Smooth muscle cell of the brain vasculature (primary cell): ENCODE measurements at places on chromosomes 2 and 18.

DNA sequence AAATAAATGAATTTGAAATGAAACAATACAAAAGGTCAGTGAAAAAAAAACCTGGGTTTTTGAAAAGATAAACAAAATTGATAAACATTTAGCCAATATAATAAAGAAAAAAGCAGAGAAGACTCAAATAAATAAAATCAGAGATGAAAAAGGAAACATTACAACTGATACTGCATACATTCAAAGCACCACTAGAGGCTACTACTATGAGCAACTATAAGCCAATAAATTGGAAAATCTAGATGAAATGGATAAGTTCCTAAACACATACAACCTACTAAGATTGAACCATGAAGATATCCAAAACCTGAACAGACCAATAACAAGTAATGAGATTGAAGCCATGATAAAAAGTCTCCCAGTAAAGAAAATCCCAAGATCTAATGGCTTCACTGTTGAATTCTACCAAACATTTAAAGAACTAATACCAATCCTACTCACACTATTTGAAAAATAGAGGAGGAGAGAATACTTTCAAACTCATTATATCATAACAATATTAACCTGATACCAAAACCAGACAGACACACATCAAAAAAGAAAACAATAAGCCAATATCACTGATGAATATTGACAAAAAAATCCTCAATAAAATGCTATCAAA, 80.8 kb upstream of the CERS6 start:
- no peak for DNase-seq

- DNase-seq, result no peak
Measured at GRCh38 chr18:55845221-55845620, 257.2 kb upstream of the TCF4 start.

- DNase-seq, result no peak
Measured at GRCh38 chr2:28268386-28268785, 124.3 kb upstream of the FOSL2 start.

DNA sequence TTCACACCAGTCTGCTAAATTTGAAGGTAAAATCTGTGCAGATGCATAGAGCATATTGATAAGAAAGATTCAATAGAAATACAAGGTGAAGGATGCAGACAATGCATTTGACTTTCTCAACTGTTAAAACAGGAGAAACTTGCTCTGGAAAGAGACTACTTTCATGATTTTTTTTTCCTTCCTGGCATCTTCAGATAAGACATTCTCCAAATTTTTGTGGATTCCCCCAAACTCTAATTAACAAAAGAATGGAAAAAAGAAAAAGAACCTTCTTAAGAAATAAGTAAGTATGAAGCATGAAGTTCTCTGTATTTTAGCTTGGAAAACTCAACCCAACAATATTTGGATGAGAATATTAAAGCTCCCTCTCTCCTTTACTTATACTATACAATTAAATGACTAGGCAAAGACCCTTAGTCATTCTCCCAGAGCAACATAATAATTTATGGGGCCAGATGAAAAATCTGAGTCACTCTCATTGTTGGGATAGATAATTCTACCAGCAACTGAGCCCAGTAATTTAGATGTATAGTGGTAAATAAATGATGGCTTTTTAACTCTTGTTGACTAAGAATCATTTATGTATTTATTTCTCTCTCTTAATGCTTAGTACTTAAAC, 298.7 kb upstream of the COL3A1 start:
- no peak for DNase-seq

DNA sequence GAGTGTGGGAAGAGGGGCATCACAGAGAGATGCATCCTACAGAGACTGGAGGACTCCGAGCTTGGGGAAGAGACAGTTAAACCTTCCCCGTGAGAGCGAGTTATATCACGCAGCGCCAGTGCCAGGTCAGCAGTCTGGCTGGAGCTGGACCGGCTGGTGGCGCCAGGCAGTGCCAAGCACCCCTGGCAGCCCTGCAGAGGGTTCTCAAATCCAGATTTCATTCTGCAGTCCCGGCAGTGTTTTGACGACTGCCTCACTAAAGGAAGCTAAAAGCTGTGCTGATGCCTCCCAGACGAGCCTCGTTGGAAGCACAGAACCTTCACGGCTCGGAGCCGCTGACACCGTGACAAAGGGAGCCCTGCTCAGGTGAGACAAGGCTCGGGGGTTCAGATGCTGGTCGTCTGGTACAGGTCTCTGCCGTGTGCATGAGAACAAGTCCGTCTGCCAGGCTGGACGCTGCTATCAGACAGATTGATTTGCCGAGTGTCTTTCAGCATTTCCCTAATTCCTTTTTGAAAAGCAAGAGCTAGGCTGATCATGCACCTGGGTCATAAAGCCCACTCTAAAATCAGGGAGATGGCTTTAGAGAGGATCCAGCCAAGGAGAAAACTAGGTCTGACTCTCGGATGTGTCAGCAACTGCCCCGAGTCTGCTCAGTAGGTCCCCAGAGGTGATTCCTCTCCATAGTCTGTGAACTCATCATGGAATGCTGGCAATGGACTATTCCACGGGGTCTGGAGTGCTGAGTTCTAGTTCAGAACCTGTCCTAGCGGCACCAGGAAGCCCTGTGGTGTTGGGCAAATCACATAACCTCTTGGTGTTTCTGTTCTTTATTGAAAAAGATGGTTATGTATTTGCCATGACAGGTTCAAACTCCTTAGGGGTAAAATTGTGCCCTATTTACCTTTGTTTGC, 240.6 kb downstream of the SOX11 start:
- DNase-seq, result no peak

GRCh38 chr18:55461848-55462247, 126.1 kb downstream of the TCF4 start:
- DNase-seq, result no peak

DNA sequence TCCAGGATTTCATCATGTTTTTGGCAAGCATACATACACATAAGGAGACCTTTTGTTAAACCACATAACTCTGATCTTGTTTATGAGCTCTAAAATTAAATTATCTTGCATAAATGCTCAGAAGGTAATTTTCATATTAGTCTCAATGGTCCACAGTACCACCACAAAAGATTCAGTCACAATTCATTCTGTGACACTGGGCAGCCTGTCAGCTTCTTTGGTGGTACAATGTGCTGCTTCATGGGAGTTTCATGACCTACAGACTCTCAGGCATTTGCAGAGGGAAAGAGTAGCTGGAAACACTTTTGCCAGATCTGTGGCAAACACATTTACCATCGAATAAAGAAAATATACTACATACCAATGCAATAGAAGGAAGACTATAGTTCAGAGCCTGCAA, 51.3 kb upstream of the ZNF397 start:
- no peak for DNase-seq

DNA sequence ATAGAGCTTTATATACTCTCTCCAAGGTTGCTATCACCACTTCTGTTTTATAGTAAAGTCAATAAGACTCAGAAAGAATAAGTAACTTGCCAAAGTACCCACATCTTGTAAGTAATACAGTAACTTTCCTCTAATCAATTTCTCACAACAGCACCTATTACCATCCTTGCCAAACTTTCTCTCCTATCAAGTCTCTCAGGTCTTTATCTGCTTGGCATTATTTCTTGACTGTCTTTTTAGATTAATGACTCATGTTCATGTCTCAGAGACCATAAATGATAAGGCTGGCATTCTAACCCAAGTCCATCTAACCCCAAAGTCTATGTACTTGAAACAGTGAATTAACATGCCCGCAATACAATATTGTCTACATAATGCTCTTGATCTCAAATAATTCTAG, 618.0 kb upstream of the ZEB2 start:
- no peak for DNase-seq

GRCh38 chr18:24964216-24964615, 387.8 kb downstream of the ZNF521 start:
- no peak for DNase-seq

- DNase-seq, result no peak
Measured at GRCh38 chr2:173049831-173050230, 25.8 kb upstream of the MAP3K20 start.

GRCh38 chr2:216059233-216059834, 22.3 kb downstream of the PECR start:
- no peak for DNase-seq

DNA sequence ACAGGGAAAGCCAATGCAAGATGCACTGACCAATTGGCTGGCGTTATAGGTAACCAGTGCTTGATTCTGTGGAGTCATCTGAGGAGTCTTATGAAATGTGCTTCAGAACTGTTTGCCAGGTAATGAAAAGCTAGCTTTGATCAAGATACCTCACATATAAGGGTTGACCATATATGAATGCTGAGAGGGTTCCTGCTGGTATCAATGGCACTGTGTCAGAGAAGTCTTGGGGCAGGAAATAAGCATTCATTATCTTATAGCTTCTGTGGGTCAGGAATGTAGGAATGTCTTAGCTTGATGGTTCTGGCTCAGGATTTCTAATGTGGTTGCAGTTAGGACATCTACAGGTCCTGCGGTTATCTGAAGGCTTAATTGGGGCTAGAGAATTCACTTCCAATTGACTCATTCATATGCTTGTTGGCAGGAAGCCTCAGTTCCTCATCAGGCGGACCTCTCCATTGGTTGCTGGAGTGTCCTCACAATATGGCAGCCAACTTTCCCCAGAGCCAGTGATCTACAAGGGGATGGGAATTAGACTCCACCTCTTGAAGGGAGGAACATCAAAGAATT, 22.1 kb upstream of the TCF7L1 start:
- DNase-seq, result no peak

GRCh38 chr18:23133860-23134779, 1.2 kb upstream of the CABLES1 start:
- DNase-seq, result no peak

DNA sequence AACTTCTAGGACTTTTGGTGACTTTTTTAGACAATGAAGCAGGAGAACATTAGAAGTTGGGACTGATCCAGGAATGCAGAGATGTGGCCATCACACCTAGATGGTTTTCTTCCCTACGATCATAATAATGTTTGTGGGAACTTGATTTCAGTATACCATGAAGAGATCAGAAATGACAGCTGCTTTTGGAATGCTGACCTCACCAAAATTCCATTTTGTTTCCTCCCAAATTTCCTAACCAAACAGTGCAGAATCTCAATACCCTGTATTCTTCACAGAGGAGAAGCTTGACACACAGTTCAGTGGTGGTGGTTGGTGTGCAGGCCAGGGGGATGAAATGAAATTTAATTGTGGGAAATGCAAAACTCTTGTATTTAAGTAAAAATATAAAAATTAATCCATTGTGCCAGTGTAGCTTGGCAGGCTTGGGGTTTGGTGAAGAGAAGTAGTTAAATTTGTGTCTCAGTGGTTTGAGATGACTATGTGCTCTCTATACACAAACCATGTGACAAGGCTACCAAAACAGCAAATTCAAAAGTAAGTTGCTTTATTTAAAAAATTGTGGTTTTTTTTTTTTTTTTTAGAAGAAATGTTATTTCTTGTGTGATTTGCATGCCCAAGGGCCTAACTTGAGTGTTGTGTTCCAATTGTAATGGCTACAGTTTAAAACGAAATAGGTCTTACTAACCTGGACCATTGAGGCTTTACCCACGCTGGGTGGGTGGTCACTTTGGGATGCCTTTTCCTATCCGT, 252.4 kb downstream of the LPIN1 start:
- no peak for DNase-seq
